ENCODE measurements at places on chromosomes 1 and 21. TPM values are rescaled to one million over a fixed set of nuclear protein-coding genes. Genes with fewer than 3 reads are reported as not detected.

GRCh38 chr1:19658186-19658585, 6.5 kb upstream of the HTR6 start:
- no peak for DNase-seq
- no peak overlapping the region for H3K4me3 ChIP-seq
- H3K27me3 ChIP-seq: peaks cover 5% of the 10 kb centered on the region
- H3K27ac ChIP-seq: no peak overlapping the region
- H3K4me1 ChIP-seq: peaks cover 8% of the 10 kb centered on the region

- H3K27me3 ChIP-seq: no peaks in the 10 kb centered on the region
- DNase-seq: no peak
- H3K4me3 ChIP-seq: no peak overlapping the region
- H3K27ac ChIP-seq: no peak overlapping the region
- no peaks in the 10 kb centered on the region for H3K36me3 ChIP-seq
Observed at GRCh38 chr1:87051965-87052364, 137.5 kb downstream of the HS2ST1 start.

DNA sequence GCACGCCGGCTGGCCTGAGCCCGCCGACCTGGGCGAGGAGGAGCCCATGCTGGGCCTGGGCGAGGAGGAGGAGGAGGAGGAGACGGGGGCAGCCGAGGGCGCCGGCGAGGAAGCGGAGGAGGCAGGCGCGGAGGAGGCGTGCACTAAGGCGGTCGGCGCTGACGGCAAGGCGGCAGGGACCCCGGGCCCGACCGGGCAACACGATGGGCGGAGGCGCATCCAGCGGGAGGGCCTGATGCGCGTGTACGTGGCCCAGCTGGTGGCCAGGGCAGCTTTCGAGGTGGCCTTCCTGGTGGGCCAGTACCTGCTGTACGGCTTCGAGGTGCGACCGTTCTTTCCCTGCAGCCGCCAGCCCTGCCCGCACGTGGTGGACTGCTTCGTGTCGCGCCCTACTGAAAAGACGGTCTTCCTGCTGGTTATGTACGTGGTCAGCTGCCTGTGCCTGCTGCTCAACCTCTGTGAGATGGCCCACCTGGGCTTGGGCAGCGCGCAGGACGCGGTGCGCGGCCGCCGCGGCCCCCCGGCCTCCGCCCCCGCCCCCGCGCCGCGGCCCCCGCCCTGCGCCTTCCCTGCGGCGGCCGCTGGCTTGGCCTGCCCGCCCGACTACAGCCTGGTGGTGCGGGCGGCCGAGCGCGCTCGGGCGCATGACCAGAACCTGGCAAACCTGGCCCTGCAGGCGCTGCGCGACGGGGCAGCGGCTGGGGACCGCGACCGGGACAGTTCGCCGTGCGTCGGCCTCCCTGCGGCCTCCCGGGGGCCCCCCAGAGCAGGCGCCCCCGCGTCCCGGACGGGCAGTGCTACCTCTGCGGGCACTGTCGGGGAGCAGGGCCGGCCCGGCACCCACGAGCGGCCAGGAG, 7.2 kb upstream of the IBA57 start:
- H3K27ac ChIP-seq: no peak overlapping the region
- no peaks in the 10 kb centered on the region for H3K4me1 ChIP-seq
- no peaks in the 10 kb centered on the region for H3K36me3 ChIP-seq
- DNase-seq: no peak
- H3K4me3 ChIP-seq: no peak overlapping the region

- H3K4me1 ChIP-seq: peaks cover 7% of the 10 kb centered on the region
- DNase-seq: no peak
- H3K4me3 ChIP-seq: no peak overlapping the region
- no peaks in the 10 kb centered on the region for H3K36me3 ChIP-seq
- H3K27me3 ChIP-seq: no peaks in the 10 kb centered on the region
Observed at GRCh38 chr1:178536844-178537371, 24.0 kb downstream of the TEX35 start.

Gene NEXN
- 116 TPM for total RNA-seq

Gene DMRTA2
- total RNA-seq: 0.28 TPM

DNA sequence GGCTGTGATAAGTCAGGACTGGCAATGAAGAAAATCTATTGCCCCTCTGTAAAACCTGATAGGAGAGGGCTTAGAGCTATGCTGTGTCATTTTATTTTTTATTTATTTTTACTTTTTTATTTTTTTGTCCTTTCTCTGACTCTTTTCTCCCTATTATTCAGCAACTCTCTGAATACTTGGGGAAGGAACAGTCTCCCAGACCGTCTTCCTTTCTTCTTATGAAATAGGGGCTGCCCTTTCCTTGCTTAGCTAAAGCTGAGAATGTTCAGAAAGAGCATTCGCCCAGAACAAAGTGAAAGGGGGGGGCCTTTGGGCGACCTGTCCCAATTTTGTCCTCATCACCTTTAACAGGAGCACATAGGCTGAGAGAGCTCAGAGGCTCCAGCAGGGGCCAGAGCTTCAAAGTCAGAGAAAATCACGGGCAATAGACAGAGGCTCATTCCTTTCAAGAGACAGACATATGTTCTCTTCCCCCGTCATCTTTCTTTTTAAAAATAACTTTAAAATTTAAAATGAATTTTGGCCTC, 80.9 kb downstream of the RNF220 start:
- H3K4me1 ChIP-seq: peaks cover 27% of the 10 kb centered on the region
- H3K27ac ChIP-seq: peak overlapping the region; percentile 80
- DNase-seq: no peak
- no peaks in the 10 kb centered on the region for H3K27me3 ChIP-seq
- H3K36me3 ChIP-seq: no peaks in the 10 kb centered on the region
- H3K4me3 ChIP-seq: peak overlapping the region; percentile 42

DNA sequence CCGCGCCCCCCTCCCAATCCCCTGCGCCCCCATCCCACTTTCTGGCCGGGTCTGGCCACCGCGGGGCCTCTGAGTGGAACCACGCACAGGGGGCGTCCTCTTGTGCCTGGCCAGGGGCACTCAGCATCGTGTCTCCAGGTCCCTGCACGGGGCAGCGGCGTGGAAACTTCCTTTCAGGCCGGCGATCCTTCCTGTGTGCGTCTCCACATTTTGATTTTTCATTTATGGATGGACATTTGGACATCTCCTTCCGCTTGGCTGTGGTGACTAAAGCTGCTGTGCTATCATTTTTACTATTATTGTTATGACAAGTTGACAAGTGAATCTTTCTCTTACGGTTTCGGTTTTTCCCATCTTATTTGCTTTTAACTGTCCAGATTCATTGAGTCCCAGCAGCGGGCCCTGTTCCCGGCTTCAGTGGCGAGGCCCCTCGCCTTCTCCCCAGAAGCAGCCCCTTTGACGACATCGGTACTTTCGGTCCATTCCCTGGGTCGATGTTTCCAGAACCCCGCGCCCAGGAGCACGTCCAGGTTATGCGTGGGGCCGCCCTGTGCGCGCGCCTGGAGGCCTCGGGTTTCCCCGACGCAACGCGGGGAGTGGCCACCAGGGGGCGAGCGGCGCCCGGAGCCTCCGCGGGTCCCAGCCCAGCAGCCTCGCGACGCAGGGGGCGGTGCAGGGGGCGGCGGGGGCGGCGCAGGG, 12.4 kb upstream of the SLC19A1 start:
- H3K36me3 ChIP-seq: no peaks in the 10 kb centered on the region
- no peaks in the 10 kb centered on the region for H3K27me3 ChIP-seq
- no peak for DNase-seq
- H3K27ac ChIP-seq: no peak overlapping the region
- no peaks in the 10 kb centered on the region for H3K4me1 ChIP-seq

- no peaks in the 10 kb centered on the region for H3K36me3 ChIP-seq
- no peak for DNase-seq
- no peak overlapping the region for H3K27ac ChIP-seq
Observed at GRCh38 chr21:42781150-42781970, 98.0 kb downstream of the WDR4 start.

All from thoracic aorta (tissue), 2 donors.